ENCODE measurements at places on chromosomes 12 and 14.

GRCh38 chr12:56872366-56872765 is 61.8 kb downstream of the SDR9C7 start:
- DNase-seq: no peak

DNA sequence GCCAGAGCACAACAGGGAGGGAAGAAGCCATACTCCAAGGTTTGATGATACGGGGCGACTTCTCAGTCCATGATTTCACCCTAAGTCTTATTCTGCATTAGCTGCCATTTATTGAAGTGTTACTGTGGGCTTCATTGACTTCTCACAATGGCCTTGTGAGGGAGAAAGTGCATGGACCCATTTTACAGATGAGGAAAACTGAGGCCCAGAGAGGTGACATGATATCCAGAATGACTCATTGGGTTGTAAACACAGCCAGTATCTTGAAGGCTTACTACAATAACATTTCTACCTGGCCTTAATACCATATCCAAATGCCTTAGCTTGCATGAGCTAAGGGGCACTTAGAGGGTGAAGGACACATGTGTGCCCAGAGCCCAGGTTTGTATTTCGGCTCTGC is 100.6 kb downstream of the CMKLR1 start:
- DNase-seq: no peak

DNA sequence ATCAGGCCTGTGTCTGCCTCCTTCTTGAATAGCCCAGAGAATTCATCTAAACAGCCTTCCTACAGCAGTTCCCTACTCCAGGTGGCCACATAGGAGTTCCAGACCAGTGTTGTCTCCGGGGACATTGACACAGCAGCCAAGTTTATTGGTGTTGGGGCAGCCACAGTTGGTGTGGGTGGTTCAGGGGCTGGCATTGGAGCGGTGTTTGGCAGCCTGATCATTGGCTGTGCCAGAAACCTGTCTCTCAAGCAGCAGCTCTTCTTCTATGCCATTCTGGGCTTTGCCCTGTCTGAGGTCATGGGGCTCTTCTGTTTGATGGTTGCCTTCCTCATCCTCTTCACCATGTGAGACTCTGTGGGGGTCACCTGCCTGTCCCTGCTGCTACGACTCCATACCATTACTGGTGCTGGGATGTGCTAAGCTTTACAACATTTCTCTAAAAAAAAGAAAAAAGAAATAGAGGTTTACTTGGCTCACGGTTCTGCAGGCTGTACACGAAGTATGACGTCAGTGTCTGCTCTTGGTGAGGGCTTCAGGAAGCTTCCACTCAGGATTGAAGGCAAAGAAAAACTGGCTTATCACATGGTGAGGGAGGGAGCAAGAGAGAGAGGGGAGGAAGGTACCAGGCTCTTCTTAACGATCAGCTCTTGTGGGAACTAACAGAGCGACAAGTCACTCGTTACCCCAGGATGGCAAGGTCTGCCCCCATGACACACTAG is 57.5 kb downstream of the CHST11 start:
- no peak for DNase-seq

DNA sequence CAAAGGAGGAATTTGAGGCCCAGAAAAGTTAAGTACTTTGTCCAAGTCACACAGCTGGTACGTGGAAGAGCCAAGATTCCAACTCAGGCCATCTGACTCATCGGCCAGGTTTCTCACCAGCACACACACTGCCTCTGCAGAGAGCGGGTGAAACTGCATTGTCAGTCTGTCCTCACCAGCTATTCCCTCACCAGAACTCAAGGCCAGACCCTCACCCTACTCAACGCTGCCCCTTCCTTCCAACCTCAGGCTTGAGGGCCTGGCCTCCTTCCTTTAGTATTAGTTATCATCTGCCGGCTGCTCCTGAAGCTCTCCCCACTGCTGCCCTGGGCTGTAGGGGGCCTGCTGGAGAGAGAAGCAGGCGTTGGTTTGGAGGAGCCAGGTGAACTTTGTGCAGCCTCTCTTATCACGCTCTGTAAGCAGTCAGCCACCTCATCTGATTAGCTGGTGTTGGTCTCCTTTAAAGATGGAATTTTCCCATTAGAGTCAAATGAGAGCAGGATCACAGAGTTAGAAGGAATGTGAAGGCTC is 16.6 kb upstream of the PLEK2 start:
- DNase-seq: no peak

- peak; percentile 44 for DNase-seq
Observed at GRCh38 chr14:99241325-99242010, 30.5 kb downstream of the BCL11B start.

DNA sequence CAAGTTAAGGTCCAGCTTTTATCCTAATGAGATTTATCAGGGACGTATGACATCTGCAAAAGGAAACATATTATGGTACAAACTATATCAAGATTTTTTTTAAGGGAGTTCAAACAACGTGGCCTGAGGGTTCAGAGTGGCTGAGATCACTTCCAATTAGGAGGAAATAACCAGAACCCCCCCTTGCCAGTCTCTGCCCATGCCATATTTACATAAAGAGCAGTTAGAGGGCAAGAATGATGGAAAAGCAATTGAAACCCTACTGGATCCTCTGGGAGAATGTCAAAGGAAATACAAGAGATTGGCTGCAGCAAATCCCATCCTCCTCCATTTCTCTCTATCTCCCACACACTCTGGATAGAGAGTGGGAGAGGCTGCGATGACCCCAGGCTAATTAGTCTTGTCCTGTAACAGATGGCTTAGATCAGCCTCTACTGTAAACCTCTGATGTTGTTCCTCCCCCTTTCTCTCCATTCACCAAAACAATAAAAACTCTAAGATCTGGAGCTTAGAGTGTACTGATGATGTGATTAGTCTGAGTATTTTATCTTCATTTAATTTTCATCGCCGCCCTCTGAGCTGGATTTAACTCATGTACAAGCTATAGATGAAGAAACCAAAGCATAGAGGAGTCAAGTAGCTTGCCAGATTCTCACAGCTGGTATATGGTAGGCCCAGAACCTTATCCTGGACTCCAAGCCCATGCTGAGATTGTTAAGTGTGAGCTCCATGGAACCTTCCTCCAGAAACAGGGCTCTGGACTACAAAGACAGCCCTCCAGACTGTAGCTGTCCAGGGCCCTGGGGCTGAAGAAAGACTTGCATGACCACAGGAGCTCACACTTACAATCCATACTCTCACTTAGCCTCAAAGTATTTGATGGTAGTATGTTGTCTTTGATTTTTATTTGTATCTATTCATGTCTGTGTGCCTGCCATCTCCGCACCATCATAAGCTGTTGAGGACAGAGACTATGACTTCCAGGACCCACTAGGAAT is 54.1 kb upstream of the GNG2 start:
- DNase-seq: no peak

GRCh38 chr12:88726806-88727720 is 146.8 kb upstream of the KITLG start:
- no peak for DNase-seq

DNA sequence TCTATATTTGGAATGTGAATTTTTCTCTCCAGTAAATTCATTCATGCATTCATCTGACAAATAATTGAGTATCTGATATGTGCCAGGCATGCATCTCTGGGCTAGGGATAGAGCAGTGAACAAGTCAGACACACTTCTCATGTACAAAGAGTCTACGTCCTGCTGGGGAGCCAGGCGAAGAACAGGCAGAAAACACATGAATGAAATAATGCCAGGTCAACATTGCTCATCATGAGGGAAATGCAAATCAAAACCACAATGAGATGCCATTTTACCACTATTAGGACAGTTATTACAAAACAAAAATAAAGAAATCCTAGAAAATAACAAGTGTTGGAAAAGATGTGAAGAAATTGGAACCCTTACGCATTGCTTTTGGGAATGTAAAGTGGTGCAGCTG is 90.3 kb downstream of the PAX9 start:
- DNase-seq: no peak

DNA sequence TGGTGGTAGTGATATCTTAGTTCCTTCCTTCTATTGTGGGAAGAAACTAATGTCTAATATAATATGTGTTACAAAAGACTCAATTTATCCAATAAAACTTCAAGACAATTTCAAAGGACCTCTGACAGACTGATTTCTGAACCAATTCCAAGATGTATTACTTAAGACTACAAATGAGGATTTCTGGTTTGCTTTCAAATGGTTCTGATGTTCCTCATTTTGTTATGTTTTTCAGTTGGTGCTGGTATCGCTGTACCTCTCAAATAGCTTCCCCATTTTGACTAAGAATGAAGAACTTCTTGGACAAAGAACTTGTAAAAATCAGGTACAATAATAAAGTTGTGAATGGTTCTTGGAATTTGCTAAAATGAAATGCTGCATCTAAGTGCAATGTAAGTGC is 19.4 kb upstream of the MBIP start:
- no peak for DNase-seq

- no peak for DNase-seq
Observed at GRCh38 chr14:32009976-32010581, 67.0 kb upstream of the ARHGAP5 start.

GRCh38 chr14:71238835-71239234 is 331.6 kb downstream of the PCNX1 start:
- DNase-seq: no peak

GRCh38 chr12:75322464-75322863 is 7.7 kb downstream of the CAPS2 start:
- no peak for DNase-seq

GRCh38 chr14:55846826-55847446 is 266.9 kb downstream of the KTN1 start:
- no peak for DNase-seq

GRCh38 chr12:26384536-26384935 is 189.2 kb downstream of the SSPN start:
- DNase-seq: no peak

GRCh38 chr12:130076126-130076525 is 86.1 kb upstream of the FZD10 start:
- DNase-seq: no peak

GRCh38 chr12:63790608-63790945 is 10.9 kb downstream of the RXYLT1 start:
- no peak for DNase-seq

GRCh38 chr14:95683793-95684192 is 2.4 kb upstream of the TCL1B start:
- no peak for DNase-seq

GRCh38 chr14:71163842-71164629 is 256.8 kb downstream of the PCNX1 start:
- DNase-seq: no peak

DNA sequence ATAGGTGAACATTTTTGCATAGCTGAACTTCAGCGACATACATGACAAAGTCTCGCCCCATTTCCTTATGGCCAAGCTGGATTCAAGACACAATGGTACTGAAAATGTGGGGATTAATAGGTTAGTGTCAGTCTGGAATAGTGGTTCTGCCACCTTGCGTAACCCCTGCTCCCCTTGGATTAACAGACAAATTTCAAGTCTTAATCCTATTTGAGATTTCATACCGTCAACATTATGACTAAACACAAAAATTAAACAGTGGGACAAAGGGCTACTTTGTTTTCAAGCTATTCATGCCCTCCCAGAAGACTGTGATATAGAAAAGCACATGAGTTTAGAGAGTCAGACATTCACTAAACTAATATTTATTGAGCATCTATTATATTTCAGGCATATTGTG is 138.9 kb upstream of the HIF1A start:
- no peak for DNase-seq

DNA sequence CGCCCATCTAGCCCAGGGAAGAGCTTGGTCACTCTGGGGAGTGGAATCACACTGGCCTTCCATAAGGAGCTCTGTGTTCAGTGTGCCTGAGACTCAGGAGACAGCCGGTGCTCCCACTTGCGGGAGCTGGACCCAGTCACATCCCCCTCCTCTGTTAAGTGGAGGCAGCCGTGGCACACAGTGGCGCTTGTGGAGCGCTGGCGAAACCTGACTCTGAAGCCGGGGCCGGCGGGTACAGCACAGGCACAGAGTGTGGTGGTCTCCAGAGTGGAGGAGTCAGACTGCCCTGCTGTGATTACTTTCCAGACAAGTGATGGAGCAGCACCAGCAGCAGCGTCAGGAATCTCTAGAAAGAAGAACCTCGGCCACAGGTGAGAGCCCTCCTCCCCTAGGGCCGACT is 33.0 kb downstream of the DEGS2 start:
- no peak for DNase-seq

- no peak for DNase-seq
Observed at GRCh38 chr12:288687-289086, 26.1 kb upstream of the SLC6A13 start.

- DNase-seq: no peak
Observed at GRCh38 chr12:46560874-46561273, 188.3 kb upstream of the SLC38A2 start.

DNA sequence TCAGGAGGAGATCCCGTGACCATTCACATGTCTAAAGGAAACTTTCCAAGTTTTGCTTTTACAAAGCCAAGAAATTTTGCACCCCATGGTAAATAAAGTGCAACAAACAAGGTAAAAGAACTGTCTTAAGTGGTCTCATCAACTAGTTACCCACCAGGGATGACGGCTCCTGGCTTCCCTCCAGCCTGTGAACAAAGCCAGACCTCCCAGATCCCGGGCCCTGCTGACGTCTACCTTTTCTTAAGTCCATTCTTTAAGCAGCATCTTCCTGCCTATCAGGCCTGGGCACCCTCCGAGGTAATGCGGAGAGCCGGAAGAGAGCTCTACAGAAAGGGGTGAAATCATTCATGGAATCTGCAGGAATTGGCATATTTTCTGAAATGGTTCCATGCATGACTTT is 58.0 kb upstream of the DAAM1 start:
- DNase-seq: no peak

DNA sequence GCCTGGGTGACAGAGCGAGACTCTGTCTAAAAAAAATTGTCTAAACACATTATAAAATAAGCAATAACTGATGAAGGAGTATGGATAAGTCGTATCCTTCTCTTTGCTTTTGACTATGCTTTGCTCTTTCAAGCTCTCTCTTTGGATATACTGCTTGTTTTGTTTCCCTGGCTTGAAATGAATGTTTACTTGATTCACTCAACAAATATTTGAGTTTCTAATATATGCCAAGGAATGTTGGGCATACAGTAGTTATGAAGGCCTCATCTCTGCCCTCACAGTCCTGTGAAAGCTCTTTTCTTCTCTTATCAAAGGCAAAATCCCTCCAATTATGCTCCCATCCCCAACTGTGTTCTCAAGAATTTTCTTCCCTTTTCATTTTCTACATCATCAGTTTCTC is 123.5 kb downstream of the PTPRR start:
- no peak for DNase-seq

GRCh38 chr12:92349635-92350034 is 204.0 kb upstream of the BTG1 start:
- DNase-seq: no peak

DNA sequence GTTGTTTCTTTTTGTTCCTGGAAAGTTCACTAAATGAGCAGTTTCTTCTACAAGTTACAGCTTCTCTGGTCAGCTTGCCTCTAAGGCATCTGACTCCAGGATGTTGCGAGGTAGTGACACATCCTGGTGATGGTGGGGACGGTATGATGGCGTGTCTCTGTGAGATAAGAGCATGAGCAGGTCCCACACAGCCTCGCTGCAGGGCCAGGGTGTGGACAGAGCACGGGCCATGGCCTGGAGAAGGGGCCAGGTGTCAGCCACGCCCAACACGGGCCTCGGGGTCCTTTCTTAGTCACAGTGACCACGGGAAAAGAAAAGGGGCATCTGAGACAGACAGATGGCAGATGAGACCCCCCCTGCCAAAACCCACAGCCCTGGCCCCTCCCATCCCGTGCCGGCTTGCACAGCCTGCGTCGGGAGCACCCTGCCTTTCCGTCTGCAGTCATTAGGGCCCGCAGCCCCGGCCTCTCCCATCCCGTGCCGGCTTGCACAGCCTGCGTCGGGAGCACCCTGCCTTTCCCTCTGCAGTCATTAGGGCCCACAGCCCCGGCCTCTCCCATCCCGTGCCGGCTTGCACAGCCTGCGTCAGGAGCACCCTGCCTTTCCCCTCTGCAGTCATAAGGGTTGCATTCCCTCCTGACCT is 79.3 kb upstream of the DYNC1H1 start:
- no peak for DNase-seq

GRCh38 chr12:65934480-65935115 is 110.3 kb downstream of the HMGA2 start:
- no peak for DNase-seq

Measured in CD4-positive, alpha-beta T cell treated with Interleukin-15 for 1 hour (primary cell).